ENCODE measurements at places on chromosomes 13 and 19. TPM values are rescaled to one million over a fixed set of nuclear protein-coding genes. Genes with fewer than 3 reads are reported as not detected.

CPB2 gene
- total RNA-seq, result not detected

SIGLEC12 gene
- not detected for total RNA-seq

LONP1 gene
- total RNA-seq, result 70.3 TPM

ZNF66 gene
- total RNA-seq, result 17.3 TPM

EPS8L1 gene
- 8.7 TPM for total RNA-seq

CCDC169 gene
- 17.2 TPM for total RNA-seq

GJA3 gene
- 28.9 TPM for total RNA-seq

ACTMAP gene
- total RNA-seq, result 2.6 TPM

TBC1D17 gene
- 24.8 TPM for total RNA-seq

FXYD3 gene
- 20.7 TPM for total RNA-seq

IZUMO2 gene
- total RNA-seq, result not detected

MTMR6 gene
- total RNA-seq, result 41.2 TPM

PRSS57 gene
- total RNA-seq, result not detected

CPAMD8 gene
- 110 TPM for total RNA-seq

ZNF563 gene
- 10.9 TPM for total RNA-seq

CYP4F11 gene
- total RNA-seq, result not detected

DAND5 gene
- total RNA-seq, result 5.2 TPM

ZNF441 gene
- total RNA-seq, result 36.7 TPM

KLK12 gene
- not detected for total RNA-seq

WDR87 gene
- total RNA-seq, result not detected

CACNA1A gene
- 23.1 TPM for total RNA-seq

URAD gene
- total RNA-seq, result not detected

PTH2 gene
- not detected for total RNA-seq

EVI5L gene
- total RNA-seq, result 26.1 TPM

Measured in camera-type eye (tissue), 1 donor.